ENCODE measurements at places on chromosomes 12 and 14. TPM values are rescaled to one million over a fixed set of nuclear protein-coding genes. Genes with fewer than 3 reads are reported as not detected.
A peak's percentile ranks its signal among the peaks of the same experiment; 100 is the strongest.

ETV6 gene
- 89.1 TPM for total RNA-seq

DCP1B gene
- 8.6 TPM for total RNA-seq

RAPGEF3 gene
- total RNA-seq, result 8.2 TPM

FAM222A gene
- total RNA-seq, result 2.4 TPM

VWF gene
- not detected for total RNA-seq

KLHDC1 gene
- 0.99 TPM for total RNA-seq

C12orf54 gene
- not detected for total RNA-seq

NTN4 gene
- total RNA-seq, result 68.4 TPM

SAMD15 gene
- 1.1 TPM for total RNA-seq

TBC1D30 gene
- 29.4 TPM for total RNA-seq

KRT73 gene
- total RNA-seq, result not detected

DNA sequence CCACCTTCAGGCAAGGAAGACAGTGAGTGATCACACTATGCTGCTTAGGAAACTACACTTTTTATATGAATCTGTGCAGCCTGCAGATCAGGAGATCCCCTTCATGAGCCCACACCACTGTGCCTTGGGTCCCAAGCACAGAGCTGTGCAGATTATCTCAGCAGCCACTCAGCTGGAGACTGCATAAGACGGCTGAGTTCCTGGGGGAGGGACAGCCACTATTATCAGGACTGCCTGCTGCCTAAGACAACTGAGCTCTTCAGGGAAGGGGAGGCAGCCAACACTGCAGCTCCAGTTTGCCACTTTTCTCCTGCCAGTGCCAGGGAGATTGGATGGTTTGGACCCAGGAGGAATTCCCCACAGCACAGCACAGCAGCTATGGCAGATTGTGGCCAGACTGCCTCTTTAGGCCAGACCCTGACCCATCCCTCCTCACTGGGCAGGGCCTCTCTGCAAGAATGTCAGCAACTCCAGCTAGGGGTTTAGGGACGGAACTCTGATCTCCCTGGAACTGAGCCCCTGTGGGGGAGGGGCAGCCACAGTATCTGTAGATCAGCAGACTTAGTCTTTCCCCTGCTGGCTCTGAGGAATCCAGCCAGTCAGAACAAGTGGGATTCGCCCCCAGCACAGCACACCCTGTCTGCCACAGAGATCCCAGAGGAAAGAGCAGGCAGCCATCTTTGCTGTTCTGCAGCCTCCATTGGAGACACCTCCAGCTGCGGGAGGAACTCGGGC, 141.3 kb downstream of the KLHL28 start:
- no peak for DNase-seq

DNA sequence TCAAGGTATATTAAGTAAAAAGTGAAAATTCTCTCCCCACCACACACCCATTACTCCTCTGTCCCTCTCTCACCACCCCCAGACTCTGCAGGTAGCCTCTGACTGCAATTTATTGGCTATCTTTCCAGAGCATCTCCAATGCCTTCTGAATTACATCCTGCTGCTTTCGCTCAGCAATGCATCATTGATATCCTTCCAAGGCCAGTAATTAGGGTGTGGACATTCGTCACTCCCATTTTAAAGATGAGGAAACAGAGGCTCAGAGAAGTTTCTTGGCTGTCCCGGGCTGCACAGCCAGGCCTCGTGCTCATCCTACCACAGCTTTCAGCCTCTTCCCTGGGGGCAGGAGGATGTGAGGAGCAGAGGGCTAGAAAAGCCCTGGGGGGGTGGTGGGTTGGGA, 23.6 kb upstream of the PGF start:
- DNase-seq, result no peak

DNA sequence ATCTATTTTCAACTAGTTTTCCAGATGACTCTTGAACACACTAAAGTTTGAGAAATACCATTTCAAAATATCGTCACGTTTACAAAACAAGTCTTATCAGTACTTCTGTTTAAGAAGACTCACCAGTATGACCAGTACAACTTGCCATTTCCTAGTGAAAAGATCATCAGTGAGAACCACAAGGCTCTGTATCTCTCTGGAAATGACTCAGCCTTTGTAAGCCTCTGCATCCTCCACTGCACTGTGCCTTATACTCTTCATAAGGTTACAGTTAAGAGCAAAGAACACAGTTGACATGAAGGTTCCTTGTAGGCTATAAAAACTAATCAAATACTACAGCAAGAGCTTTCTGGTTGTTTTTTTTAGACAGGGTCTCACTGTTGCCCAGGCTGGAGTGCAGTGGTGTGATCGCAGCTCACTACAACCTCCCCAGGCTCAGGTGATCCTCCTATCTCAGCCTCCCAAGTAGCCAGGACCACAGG, 5.7 kb upstream of the VTI1B start:
- no peak for DNase-seq

DNA sequence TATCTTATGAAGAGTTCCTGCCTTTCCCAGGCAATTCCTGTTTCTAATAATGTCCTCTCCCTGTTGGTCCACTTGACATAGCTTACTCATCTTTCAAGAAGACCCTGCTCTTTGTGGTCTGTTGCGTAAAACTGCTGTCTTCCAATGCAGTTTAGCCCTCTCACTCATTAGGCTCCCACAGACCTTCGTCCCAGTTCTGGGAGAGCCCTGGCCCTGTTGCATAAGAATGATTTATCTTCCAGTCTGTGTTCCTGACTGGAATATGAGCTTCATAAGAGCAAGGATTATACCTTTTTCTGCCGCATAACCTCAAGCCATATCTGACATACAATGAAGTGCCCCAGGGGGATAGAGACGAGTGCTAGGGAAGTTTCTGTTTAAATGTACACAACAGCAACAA, 365.9 kb upstream of the NOVA1 start:
- DNase-seq, result no peak

DNA sequence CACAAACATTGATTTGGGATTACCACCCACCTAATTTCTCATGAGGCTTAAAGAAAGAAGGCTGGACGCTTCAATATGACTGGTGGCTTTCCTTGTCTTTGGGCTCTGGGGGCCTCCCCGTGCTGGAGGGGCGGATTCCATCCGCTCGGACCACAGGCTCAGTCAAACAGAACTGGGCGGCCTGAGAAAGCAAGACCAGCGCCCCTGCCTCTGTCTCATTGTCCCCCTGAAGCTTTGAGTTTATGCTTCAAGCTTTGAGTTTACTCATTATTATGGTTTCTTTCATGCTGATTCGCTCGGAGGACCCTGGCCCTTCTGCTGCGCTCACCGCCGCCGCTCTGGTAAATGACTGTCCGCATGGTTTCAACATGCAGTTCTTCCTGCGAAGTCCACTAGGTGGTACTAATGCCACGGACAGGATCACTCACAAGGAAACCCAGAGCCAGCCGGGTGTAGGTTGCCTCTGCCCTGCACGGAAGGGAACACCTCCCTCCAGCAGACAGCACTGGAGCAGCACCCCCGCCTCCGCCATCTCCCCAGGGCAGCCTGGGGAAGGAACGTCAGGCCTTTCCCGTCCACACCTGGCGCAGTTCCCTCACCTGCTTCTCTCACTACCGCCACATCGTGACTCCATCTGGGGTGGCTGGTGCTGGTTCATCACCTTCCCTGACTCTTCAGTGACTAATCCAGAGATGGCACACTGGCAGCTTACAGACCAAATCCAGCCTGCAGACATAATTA, 13.2 kb upstream of the TIGAR start:
- peak; percentile 85 for DNase-seq

DNA sequence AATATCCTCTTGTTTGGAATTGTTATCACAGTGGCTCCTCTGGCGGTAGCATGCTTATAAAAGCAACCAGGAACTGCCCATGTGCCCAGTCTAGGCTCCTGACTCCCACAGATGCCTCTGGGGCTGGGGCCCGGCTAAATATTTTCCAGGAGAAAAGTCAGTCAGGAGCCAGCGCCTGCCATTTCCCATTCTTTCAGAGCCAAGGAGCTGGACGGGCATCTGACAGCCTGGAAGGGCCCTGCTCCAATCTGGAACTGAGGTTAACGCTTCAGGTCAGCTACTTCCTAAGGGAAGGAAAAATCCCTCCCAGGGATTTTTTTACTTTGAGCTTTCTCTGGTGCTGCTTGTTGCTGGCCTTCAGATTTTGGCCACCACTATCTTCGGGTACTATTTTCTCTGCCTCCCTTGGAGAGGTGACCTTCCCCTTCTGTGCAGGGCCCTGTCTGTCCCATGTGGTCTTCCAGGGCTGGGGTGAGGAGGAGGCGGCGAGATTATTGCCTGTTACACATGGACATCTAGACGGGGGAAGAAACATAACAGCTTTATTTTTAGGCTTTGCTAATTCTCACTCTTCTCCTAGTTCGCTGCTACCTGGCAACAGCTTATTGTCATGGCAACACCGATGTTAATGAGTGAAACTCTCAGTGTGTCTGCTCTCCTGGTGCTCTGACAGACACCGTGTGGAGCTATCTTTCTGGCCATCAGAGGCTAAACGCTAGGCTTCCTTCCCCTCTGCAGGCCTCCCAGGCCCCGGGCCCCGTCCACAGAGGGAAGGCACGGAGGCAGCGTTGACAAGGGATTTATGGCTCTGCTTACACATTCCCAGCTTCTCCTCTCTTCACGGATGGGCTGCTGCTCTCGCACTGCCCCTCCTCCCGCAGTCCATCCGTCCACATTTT, 160.4 kb downstream of the CACNA1C start:
- no peak for DNase-seq

DNA sequence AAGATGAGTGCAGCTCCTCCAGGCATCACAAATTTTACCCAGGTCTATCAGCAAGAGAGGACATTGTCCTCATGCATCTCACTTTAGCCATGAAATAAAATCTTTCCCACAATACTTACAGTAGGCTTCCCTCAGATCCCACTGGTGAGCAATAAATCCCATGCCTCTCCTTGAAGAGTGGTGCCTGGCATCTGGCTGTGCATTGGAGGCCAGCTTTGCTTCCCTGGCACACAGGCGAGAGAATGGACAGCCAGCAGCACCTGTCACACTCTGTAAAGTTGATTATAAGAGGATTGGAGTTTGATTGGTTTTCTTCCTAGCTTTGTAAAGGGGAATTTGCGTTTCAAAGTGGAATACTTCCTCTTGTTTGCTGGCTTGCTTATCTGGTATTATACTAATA, 1153.9 kb downstream of the AACS start:
- DNase-seq, result no peak

DNA sequence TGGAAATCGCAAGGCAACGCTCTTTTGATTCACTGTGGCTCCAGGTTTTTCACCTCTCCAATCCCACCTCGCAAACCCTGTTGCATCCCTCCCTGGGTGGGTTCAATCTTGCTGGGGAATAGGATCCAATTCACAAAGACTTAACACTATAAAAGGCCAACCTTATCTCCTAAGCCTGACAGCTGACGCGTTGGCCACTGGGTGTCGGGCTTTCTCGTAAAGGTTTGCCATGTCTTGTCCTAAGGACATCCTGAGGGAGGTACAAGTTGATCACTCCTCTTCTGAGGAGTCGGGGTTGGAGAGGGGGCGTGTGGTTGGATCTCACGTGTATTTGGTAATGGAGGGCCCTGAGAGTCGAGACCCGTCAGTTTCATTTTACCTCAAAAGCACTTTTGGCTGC, 112.6 kb upstream of the FZD10 start:
- DNase-seq, result no peak

GRCh38 chr12:93860668-93861373, 183.6 kb downstream of the CRADD start:
- no peak for DNase-seq

- DNase-seq, result peak; percentile 97
Observed at GRCh38 chr12:53727310-53728041, at the start of gene CALCOCO1. Gene CALCOCO1 (minus strand): TSS chr12:53727452. CDS start chr12:53725242, 2,210 bp downstream.

DNA sequence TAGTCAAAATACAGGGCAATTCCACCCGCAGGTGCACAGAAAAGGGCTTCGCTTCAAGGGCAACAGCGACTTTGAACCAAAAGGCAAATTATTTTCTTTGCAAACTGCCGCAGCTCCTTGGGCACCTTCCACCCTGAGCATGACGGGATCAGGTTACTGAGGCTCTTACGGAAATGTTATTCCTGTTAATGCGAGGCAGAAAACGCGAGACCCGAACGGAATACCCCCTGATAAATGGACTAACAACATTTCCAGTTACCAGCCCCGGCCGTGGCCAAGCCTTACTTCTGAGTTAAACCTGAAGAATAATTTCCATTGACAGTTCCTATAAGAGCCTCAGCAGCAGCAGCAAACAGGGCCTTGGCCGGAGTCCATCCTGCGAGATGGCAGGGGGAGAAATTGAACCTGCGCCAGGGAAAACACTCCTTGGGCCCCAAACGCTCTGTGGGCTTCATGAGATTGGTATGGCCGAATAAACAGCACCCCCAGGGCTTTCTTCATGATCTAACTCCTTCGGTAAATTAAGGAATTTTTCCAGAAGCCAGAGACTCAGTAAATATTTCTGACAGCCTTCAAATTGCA, 70.0 kb upstream of the DICER1 start:
- no peak for DNase-seq

- DNase-seq, result peak; percentile 21
Observed at GRCh38 chr12:62291864-62292760, 31.9 kb downstream of the USP15 start.

DNA sequence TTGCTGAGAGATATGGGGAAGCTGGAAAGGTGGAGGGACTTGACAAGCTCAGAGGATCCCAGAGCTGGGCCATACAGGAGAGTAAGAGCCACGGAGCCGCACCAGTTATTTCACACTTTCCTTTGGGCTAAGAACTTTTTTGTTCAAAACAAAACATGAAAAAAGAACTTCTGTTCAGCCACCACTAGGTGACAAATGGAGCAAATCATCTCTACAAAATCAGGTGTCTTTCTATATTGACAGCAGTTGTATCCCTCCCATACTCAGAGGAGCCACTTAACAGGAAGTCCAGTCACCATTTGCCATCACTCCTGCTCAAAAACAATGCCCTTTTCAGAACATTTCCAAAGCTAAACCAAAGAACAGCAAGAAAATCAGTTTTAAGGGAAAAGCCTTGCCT, 70.3 kb upstream of the DBX2 start:
- DNase-seq, result no peak

DNA sequence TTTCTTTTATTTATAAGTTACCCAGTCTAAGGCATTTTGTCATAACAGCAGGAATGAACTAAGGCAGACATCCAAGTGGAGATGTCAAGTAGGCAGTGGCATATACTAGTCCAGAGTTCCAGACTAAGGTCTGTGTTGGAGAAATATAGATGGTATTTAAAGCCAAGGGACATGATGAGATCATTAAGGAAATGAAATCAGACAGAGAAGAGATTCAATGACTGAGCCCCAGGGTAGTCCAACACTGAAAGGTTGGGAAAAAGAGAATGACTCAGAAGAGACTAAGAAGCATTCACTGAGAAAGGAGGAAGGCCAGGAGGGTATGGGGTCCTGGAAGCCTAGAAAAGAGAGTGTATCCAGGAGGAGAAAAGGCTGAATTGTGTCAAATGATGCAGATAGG, 442.2 kb upstream of the CCDC196 start:
- DNase-seq, result no peak

DNA sequence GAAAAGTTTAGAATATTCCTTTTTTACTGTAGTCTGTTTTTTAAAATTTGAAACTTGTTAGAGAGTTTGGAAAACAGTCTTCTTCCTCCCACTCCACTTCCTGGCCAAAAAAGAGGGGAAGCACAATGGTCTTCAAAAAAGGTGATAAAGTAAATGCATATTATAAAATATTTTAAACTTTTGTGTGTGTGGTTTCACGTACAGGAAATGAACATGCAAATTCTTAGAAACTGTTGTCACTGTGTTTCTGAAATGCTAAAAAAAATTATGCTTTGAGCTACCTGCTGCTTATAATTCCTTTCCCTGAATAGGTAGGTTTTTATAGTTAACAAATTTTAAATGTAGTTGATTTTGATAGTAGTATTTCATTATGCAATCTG, 2.9 kb downstream of the FGFR1OP2 start:
- DNase-seq, result no peak

- DNase-seq, result peak; percentile 31
Observed at GRCh38 chr14:77302926-77303325, 17.8 kb downstream of the POMT2 start.

All from Calu3 (cell line).